Hematopoietic multipotent progenitor cell treated with erythropoietin and hydrocortisone succinate and interleukin-3 and kit ligand, for 6 days (in vitro differentiated cells): ENCODE measurements at places on chromosomes 2 and 18.

GRCh38 chr2:216116418-216116817, 7.3 kb downstream of the XRCC5 start:
- DNase-seq, result no peak

DNA sequence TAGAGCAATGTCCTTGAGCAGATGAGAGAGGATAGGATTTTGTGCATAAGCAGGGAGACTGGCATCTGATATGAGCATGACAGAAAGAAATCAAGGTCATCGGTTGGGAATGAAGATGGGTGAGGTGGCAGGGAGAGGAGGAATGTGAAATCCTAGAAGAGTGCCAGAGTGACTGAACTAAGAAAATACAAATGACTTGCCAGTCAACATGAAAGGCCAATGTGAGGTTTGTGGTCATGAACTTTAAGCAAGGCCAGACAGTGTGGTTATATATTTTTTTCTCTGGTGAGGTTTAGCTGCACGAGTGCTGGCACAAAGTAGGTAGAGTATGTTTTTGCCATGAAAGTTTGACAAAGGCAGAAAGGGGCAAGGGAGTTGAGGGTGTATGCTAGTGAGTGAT, 21.2 kb downstream of the QPCT start:
- no peak for DNase-seq

- peak; percentile 86 for DNase-seq
Observed at GRCh38 chr18:3454365-3455089, 4.6 kb downstream of the TGIF1 start.

DNA sequence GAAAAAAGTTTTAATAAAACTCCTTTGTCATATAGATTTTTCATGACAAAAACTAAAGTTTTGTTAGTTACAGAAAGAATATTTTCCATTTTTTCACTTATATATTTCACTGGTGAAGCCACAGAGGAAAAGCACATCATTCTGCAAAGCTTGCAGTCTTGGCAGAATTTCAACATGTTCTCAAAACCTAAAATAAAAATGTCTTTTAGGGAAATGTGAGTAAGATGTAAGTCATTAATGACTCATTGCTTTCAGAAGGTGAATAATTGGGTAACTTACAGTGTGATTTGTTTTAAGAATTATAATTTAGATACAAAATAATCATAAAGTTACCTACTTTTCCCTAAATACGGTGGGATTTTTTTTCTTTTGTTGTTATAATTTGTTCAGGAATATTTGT, 43.4 kb upstream of the TNFRSF11A start:
- DNase-seq, result no peak

GRCh38 chr2:136253288-136254004, 135.5 kb upstream of the CXCR4 start:
- DNase-seq, result no peak

GRCh38 chr2:10085668-10086059, 5.5 kb upstream of the CYS1 start:
- no peak for DNase-seq

DNA sequence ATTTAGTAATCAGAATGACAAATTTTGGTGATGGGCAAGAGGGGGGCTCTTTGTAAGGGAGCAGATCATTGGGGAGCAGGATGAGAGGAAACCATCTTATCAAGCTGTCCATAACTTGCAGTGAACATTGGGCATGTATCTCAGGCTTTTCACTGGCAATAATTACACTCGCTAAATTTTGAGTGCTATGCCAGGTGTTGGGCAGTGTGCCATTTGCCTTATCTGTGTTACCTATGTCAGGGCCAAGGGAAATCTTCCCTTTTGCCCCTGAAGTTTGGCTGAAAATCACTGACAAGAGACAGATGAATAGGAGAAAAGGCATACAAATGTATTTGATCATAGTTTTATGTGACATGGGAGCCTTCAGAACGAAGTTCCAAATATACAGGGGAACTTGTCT, 39.0 kb downstream of the NOSTRIN start:
- DNase-seq, result no peak

GRCh38 chr2:41947701-41948396, 100.0 kb upstream of the PKDCC start:
- DNase-seq, result no peak

GRCh38 chr2:28752631-28753376, 1.2 kb downstream of the PPP1CB start:
- peak; percentile 28 for DNase-seq

DNA sequence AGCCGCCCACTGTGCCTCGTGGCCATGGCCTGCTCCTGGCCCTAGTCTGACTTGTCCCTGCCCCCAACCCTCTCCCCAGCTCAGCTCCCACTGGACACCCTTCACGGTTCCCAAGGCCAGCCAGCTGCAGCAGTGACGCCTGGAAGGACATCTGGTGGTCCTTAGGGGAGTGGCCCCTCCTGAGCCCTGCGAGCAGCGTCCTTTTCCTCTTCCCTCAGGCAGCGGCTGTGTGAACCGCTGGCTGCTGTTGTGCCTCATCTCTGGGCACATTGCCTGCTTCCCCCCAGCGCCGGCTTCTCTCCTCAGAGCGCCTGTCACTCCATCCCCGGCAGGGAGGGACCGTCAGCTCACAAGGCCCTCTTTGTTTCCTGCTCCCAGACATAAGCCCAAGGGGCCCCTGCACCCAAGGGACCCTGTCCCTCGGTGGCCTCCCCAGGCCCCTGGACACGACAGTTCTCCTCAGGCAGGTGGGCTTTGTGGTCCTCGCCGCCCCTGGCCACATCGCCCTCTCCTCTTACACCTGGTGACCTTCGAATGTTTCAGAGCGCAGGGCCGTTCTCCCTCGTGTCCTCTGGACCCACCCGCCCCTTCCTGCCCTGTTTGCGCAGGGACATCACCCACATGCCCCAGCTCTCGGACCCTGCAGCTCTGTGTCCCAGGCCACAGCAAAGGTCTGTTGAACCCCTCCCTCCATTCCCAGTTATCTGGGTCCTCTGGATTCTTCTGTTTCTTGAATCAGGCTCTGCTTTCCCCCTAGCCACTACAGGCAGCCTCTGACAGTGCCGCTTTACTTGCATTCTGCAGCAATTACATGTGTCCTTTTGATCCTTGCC, 35.8 kb downstream of the ANO7 start:
- DNase-seq, result no peak

GRCh38 chr2:106085181-106085940, 108.7 kb downstream of the UXS1 start:
- DNase-seq, result peak; percentile 66

DNA sequence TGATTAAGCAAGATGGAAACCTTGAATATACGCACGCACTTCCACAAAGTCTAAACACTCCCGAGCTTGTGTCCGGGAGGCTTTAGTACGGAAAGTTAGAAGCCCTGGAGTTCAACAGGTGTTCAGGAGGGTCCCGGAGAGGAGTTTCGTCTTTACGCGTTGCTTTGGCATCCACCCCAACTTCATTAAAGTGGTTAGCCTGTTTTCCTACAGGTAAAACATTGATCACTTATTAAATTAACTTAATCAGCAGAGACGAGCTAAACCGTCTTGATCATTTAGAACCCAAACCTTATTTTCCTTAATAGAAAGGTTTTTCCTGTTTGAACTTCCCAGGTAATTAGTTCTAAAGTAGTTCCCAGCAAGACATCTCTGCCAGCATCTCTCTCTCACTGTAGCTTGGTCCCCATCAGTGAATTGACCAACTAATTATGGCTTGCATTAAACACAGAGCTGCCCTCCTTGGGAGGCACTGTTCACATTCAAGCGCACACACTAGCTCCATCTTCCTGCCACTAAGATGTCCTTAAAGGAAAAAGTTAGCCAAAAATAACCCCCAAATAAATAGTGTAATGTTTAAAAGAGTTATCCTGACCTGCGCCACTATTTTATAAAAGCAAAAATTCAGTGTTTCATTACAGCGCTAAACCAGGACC, 1.4 kb downstream of the NPAS2 start:
- DNase-seq, result no peak

DNA sequence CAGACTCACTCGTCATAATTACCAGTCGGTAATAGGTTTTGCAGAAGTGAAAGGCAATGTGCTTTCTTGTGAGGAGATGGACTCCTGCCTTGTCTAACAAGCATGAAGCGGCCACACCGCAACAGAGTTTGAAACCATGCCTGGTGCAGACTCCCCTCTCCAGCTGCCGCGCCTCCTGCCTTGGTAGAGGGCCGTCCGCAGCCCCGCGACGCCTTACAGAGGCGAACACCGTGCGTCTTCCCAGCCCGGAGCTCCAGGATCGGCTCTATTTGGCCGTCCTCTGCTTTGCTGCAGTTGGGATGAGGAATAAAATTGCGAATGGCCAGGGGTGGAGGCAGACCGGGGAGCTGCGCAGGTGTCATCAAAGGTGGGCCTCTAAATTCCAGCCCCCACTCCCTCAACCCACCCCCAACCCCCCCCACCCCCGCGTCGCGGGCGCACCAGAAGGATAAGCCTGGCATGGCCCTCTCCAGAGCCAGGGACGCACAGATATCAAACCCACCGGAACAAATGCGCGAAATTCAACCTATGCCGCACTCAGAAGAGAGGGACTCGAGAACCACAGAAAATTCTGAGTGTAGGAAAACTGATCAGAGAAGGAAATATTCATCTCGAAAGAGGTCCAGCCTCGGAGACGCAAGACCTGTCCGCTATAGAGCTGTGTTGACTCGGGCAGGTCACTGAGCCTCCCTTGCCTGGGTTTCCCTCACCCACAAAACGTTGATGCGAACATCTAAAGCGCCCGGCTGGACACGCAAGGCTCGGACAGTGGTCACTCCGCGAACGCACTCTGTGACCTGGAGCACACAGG, 1.1 kb downstream of the TRABD2A start:
- DNase-seq, result no peak

- no peak for DNase-seq
Observed at GRCh38 chr18:49002045-49002444, 51.3 kb upstream of the SMAD7 start.

DNA sequence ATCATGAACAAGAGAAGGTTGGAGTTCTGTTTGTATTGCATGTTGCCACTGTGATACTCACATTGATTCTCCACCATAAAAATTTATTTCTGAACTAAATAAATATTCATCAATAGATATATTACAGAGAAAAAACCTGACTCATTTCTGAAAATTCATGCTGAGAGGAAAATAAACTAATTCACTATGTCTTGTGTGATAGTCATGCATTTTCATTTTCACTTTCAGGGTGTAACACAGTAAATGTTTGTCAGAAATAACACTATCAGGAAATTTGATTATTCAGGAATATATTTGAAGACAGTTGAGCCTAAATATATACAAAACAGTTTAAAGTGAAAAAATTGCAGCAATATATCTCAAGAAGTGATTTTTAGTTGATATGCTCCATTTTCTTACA, 335.2 kb downstream of the KCNJ3 start:
- DNase-seq, result no peak

DNA sequence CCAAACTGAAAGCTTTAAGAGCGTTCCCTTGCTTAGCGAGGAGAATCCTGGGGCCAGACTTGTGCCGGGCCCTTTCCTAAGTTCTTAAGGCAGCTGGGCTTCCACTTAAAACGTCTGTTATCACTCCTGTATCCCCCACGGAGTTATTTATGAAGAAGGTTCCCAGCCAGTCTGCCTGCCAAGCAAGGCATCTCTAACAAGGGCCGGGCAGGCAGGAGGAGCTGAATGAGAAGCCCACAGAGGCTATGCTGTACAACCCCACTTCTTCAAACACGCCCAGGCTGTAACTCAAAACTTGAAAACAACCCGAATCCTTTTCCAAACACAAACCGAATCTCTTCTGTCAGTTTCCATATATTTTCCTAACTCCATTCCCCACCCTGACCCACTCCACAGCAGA, 39.0 kb upstream of the ZFP36L2 start:
- no peak for DNase-seq

DNA sequence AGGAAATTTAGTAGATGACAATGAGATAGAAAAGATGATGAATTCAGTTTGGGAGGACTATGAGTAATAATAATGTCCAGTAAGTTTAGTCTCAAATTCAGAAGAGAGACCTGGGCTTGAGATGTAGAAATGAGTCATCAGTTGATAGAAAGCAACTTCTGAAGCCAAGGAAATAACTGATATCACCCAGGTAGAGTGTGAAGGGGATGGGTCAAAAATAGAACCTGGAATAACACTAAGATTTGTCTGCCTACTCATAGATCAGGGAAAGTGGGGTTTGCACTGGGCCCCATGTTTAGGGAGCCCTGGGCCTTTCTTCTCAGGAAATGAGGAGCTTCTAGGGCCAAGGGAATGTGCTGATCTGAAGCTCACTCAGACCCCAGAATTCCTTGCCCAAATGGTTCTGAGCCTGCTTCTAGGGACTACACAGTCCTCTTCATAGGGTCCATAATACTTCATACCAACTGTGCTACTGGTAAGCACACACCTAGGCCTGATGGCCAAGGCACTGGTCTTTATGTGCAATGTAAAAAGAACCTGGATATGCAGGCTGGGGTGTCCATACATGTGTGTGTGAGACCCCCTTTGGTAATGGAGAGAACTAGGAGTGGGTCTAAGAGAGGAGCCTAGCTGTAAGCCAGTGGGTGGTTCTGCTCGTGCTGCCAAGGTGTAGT, 141.2 kb downstream of the IKZF2 start:
- DNase-seq, result no peak

- DNase-seq, result no peak
Observed at GRCh38 chr18:49050452-49050851, 99.7 kb upstream of the SMAD7 start.

DNA sequence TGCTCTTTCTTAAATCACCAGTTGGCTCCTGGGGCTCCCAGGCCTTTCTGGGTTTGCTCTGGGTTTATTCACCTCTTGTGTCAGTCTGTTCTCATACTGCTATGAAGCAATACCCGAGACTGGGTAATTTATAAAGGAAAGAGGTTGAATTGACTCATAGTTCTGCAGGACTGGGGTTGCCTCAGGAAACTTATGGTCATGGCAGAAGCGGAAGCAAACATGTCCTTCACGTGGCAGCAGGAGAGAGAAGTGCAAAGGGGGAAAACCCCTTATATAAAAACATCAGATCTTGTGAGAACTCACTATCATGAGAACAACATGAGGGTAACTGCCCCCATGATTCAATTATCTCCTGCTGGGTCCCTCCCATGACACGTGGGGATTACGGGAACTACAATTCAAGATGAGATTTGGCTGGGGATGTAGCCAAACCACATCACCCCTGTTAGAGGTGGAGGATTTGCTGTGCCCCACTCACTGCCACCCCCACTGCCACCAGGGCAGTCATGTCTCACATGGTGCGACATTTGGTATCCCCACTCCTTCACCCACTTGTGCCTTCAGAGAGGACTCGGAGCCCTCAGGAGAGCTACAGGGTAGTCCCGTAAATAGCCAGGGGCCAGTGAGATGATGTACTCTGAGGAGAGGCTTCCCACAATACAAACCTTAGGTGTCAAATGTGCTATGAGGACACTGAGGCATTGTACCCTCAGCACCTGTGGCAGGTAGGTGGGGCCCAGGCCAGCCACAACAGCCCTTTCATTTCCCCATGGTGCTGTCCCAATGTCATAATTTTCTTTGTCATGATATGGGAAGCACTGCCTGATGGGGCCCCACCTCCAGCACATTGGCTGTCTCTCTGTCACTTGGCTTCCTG, 35.7 kb downstream of the CDC42EP3 start:
- peak; percentile 71 for DNase-seq

- no peak for DNase-seq
Observed at GRCh38 chr2:100766806-100767205, 53.1 kb upstream of the NPAS2 start.

- peak; percentile 60 for DNase-seq
Observed at GRCh38 chr2:145416640-145417039, 896.7 kb upstream of the ZEB2 start.

GRCh38 chr2:72770879-72771461, 54.9 kb downstream of the EXOC6B start:
- DNase-seq, result peak; percentile 90
